Kidney epithelial cell (primary cell): ENCODE measurements at places on chromosomes 11 and 22. TPM values are rescaled to one million over a fixed set of nuclear protein-coding genes. Genes with fewer than 3 reads are reported as not detected.
A peak's percentile ranks its signal among the peaks of the same experiment; 100 is the strongest.

- DNase-seq, result no peak
Measured at GRCh38 chr11:100484948-100485347, 202.1 kb upstream of the ARHGAP42 start.

DNA sequence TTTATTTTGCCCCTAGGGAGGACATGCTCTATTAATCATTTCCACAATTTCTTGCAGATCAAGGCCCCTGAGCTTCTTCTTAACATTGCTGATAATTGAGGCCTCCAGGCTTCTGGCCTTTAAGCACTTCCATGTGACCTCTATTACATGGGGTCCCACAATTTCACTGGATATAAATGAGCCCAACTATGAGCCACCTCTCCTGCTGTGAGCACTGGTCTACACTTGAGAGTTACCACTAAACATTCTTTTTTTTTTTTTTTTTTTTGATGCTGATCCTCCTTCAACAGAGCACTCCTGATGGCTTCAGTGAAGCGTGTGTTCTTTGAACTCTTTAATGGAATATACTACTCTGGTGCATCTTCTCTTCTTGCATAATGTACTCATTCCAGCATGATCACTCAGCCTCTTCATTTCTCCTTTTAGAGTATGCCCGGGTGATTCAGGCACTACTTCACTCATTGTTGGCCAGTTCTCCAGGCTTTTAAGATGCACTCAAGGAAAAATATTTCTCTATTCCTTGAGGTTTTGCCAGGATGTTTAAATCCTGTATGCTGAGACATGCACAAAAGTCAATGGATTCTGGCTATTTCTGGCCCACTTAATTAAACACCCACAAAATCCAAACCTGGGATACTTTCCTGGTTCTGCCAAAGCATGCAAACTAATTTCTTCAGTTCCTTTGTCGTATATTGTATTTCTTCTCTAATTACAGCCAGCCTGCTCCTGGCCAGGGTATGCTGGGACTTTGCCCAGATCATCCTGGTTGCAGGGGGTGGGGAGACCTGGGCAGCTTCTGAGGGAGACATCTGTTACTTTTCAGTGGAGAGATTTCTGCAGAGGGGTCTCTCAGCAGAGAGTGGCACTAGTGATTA lies 257.8 kb upstream of the LUZP2 start:
- no peak for DNase-seq

GRCh38 chr22:20021196-20022181 lies 579 bp downstream of the TANGO2 start:
- no peak for DNase-seq

DNA sequence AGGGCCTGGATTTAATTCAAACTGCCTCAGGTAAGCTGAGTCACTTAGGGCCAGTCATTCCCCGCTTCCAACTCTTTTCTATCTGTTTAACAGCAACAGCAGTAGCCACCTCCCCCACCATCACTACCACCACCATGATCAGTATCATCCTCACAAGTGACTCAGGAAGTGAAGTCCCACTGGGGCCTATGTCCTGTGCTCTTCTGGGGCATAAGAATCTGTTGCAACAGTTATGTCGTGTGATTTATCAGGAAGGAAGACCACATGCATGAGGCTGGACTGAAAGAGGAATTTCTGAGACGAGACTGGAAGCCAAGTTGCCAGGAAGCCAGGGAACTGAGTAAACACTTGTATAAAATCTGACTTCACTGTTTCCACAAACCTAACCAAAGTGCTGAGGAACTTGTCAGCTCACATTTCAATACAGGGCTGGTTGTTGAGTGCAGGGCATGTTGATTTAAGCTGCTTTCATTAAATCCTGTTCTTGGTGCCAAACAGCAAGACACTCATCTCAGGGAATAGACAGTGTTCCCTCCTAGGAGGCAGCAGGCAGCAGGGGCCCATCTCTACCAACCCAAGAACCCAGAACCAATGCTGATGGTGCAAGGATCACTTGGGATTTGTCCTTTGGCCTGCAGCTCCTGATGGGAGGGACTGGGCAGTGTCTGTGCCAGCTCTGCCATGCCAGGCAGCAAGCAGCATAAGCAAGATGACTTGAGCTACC lies 226.7 kb upstream of the NARS2 start:
- DNase-seq, result peak; percentile 75

GRCh38 chr11:9037046-9037780 lies 33.4 kb upstream of the NRIP3 start:
- no peak for DNase-seq

DNA sequence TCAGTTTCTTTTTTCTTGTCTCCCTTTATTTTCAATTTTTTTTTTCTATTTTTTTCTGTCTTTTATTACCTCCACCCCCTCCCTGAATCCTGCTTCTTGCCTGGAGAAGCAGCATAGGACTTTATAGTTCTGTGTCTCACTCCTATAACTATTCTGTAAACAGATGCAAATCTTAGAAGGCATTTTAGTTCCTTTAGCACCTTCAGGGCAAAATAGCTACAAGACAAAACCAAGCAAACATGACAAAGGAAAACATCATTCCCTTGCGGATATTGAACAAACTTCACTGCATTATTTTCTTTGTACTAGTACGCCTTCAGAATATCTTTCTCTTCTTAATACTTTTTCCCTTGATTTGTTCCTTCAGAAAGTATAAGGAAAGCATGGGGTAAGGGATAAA lies 446.2 kb upstream of the CHORDC1 start:
- DNase-seq, result no peak

DNA sequence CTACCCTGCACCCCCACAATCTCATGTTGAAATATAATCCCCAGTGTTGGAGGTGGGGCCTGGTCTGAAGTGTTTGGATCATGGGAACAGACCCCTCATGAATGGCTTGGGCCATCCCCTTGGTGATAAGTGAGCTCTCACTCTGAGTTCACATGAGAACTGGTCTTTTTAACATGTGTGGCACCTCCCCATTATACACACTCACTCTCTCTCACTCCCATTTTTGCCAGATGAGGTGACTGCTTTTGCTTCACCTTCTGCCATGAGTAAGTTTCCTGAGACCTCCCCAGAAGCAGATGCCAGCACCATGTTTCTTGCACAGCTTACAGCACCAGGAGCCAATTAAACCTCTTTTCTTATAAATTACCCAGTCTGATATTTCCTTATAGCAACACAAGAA lies 32.1 kb upstream of the DRD2 start:
- DNase-seq, result no peak

DNA sequence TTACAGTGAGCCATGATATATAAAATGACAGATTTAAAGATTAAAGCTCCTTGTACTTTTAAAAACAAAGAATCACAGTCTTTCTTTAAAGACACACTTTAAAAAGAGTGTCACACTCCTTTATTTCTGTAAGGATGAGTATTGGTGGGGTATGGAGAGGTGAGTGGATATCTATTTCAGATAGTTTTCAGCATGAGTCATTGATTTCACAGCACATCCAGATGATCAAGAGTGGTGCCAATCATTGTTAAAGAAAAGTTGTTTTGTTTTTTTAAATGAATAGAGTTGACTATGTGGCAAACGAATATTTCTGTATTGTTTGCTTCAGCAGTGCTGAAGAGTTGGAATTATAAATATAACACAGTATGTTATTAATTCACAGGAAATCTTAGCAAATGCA lies 52.5 kb downstream of the FAR1 start:
- no peak for DNase-seq

- DNase-seq, result no peak
Measured at GRCh38 chr11:45455536-45455935, 169.4 kb upstream of the SYT13 start.

GRCh38 chr11:73291781-73292524 lies 16.1 kb upstream of the ARHGEF17 start:
- DNase-seq, result no peak

DNA sequence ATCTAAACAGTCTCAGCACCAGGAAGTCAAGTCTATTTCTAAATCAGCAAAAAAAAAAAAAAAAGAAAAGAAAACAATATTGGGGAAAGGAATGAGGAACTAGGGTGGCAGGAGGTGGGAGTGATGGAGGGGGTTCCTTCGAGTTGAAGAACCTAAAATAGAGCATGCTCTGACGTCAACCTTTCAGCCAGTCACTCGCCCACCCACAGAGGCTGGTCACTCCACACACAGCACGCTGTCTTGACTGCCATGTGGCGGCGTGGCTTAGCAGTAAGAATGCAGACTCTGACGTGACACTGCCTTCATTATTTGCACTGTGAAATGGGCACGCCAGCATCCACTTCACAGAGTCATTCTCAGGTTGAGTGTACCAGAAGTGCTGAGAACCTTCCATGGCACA lies 48.3 kb downstream of the LARGE1 start:
- DNase-seq, result no peak

TNNT3 gene
- total RNA-seq, result not detected in 2 replicates

SMIM38 gene
- total RNA-seq, result 0.34 TPM in 1 of 2 replicates, not detected in the other

APOA5 gene
- not detected in 2 replicates for total RNA-seq

CYB5R2 gene
- total RNA-seq, result 14.2 and 17.2 TPM in 2 replicates

VSTM5 gene
- total RNA-seq, result 0.27 and 0.29 TPM in 2 replicates

ARHGEF17 gene
- 25.5 and 31.1 TPM in 2 replicates for total RNA-seq

OVCH2 gene
- not detected in 2 replicates for total RNA-seq

HBE1 gene
- total RNA-seq, result not detected in 2 replicates
